ENCODE measurements at places on chromosomes 7 and 10.
A peak's percentile ranks its signal among the peaks of the same experiment; 100 is the strongest.

- no peak for DNase-seq
Observed at GRCh38 chr10:104440221-104440620, 86.6 kb downstream of the CFAP58 start.

- DNase-seq = no peak
Observed at GRCh38 chr7:1592299-1592871, 22.6 kb upstream of the PSMG3 start.

DNA sequence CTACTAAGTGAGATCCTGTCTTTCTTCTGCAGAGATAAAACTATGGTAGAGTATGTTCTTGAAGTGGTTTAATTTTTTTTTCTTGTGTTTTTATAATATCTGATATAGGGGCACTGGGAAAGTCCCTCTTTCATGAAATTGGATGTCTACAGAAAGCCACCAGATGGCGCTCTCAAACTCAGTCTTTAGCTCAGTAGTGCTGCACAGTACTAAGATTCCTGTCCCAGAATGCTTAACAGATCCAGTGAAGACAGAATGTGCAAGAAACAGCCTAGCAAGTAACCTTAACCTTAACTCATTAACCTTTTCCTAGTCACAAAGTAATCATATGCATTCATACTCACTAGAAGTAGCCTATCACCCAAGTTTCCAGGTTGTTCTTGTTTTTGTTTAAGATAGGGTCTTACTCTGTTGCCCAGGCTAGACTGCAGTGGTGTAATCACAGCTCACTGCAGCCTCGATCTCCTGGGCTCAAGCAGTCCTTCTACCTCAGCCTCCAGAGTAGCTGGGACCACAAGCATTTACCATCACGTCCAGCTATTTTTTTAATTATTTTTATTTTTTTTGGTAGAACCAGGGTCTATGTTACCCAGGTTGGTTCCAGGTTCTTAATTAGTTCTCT is 56.7 kb downstream of the IDE start:
- no peak for DNase-seq

- no peak for DNase-seq
Observed at GRCh38 chr7:110442381-110442837, 648.5 kb upstream of the LRRN3 start.

DNA sequence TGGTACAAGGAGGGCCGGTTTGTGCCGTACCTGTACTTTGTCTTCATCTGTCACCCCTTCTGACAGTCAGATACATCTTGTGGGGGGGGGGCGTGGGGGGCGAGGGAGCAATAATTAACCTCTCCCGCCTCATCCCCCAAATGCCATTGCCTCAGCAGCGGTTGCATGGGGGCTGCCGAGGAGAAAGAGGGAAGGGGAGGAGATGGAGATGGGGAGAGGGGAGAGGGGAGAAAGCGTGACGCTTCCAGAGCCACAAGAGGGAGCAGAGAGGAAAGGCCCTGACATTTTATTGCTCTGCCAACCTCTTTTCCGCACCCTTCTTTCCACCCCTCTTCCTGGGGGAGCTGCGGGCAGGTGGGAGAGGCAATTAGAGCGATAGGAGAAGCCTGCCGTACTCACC is 11.8 kb downstream of the KAZALD1 start:
- DNase-seq = no peak

- no peak for DNase-seq
Observed at GRCh38 chr10:22477334-22478287, 132.3 kb downstream of the SPAG6 start.

- no peak for DNase-seq
Observed at GRCh38 chr7:25839084-25839769, 312.8 kb upstream of the NFE2L3 start.

GRCh38 chr10:86153751-86154150 is 212.8 kb downstream of the GRID1 start:
- DNase-seq = no peak

- DNase-seq = peak; percentile 53
Observed at GRCh38 chr7:64883113-64883905, 19.8 kb upstream of the ZNF273 start.

DNA sequence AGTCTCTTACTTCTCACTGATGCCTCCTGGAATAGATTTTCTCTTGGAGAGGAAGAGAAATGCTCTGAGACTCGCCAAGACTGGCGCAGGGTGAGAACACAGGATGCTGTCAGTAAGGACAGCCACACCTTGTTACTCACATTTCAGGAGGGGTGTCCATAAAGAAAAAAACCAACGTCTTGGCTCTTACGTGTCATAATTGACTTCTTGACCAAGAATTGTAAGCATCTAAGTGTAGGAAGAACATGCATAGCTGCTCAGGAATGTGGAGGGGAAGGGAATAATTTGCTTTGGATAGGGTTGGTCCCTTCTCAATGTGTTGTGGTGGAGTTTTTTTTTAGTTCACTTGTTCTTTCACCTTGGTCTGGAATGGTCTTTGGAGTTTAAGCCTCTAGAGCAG is 43.8 kb upstream of the ZNF438 start:
- DNase-seq = no peak

GRCh38 chr7:17822547-17823173 is 117.6 kb downstream of the SNX13 start:
- no peak for DNase-seq

- peak; percentile 57 for DNase-seq
Observed at GRCh38 chr10:86757113-86757972, 924 bp downstream of the BMPR1A start.
